Omental fat pad (tissue), 4 donors: ENCODE measurements at places on chromosomes 3 and 15.

GRCh38 chr3:12472000-12472610 is 12.2 kb upstream of the TSEN2 start:
- no peak for DNase-seq

DNA sequence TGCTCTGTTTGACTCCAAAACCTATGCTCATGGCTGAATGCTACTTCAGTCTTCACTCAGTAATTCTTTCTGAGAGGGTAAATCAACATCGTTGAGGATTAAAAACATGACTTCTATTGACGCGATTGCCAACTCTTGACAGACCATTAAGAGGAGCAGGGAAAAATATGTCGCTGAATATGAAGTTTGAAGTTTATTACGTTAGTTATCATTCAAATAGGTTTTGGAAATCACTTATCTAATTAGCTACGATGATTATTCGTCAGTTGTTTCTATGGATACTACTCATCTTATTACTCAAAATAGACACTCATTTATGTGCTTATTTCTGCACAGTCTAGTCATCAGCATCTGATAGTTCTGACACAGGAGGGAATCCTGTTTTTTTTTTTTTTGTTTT is 279.2 kb upstream of the TBL1XR1 start:
- DNase-seq, result no peak

- no peak for DNase-seq
Measured at GRCh38 chr3:9345041-9345440, 17.8 kb upstream of the THUMPD3 start.

DNA sequence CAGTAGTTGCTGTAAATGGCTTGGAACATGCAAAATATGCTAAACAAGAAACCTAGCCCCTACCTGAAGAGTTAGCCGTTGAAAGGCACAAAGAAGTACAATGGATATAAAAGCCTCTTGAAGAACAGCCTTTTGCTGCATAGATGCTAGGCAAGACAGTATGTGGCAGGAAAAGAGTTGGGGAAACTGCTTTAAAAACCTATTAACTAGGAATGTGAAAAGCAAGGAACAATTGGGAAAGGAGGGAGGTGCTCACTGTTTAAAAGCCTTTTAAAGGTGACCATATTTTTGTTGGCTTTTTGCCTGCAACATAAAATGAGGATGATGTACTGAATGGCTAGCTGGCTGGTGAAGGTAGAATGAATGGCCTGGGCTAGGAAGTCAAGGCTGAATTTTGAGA is 24.5 kb upstream of the SOX2 start:
- DNase-seq, result no peak

GRCh38 chr15:50496692-50497091 is 49.8 kb downstream of the USP50 start:
- no peak for DNase-seq

- no peak for DNase-seq
Measured at GRCh38 chr15:43776718-43777266, at the start of gene ELL3. Gene ELL3, minus strand, starts transcription at chr15:43776966. Its CDS starts 65 bp downstream, at chr15:43776901.

GRCh38 chr3:59388555-59389270 is 338.9 kb upstream of the CFAP20DC start:
- DNase-seq, result no peak

GRCh38 chr3:126431103-126431534 is 36.4 kb downstream of the CFAP100 start:
- DNase-seq, result no peak

DNA sequence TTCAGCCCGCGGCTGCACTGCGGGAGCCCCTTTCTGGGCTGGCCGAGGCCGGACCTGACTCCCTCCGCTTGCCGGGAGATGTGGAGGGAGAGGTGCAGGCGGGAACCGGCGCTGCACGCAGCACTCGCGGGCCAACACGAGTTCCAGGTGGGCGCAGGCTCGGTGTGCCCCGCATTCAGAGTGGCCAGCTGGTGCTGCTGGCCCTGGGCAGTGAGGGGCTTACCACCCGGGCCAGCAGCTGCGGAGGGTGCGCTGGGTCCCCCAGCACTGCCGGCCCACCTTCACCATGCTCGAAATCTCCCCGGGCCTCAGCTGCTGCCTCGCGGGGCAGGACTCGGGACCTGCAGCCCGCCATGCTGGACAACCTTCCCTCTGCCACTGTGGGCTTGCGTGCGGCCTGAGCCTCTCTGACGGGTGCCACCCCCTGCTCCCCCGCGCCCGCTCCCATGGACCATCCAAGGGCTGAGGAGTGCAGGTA is 733.5 kb upstream of the CCDC54 start:
- DNase-seq, result no peak

DNA sequence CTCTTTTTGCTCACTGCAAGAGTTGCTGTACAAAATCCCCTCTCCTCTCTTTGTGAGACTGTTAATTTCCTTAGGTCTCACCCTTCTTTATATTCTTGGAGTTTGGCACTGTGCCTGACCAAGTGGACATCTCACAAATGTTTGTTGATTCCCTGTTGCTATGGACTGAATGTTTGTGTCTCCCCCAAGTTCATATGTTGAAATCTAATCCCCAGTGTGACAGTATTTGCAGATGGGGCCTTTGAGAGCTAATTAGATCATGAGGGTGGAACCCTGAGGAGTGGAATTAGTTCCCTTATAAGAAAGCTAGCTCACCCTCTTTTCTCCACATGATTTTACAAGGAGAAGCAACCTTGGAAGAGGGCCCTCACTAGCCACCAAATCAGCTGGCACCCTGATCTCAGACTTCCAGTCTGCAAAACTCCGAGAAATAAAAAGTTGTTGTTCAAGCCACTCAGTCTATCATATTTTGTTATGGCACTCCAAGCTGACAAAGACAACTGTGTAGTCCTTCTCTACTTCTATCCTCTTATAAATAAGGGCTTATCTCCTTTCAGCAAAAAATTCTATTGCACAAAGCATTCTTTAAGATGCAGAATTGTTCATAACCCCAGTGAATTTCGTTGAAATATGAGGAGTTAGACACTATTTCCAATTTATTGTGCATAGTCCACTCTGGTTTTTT is 65.5 kb upstream of the NPHP3 start:
- no peak for DNase-seq

- DNase-seq, result no peak
Measured at GRCh38 chr15:73134196-73134595, 81.9 kb downstream of the NEO1 start.

GRCh38 chr15:76776480-76776879 is 128.7 kb downstream of the SCAPER start:
- no peak for DNase-seq

- no peak for DNase-seq
Measured at GRCh38 chr3:134693804-134694203, 43.0 kb upstream of the KY start.

- DNase-seq, result no peak
Measured at GRCh38 chr15:43210172-43210745, 10.6 kb downstream of the EPB42 start.

GRCh38 chr3:123880998-123881561 is 3.1 kb downstream of the MYLK start:
- DNase-seq, result no peak

DNA sequence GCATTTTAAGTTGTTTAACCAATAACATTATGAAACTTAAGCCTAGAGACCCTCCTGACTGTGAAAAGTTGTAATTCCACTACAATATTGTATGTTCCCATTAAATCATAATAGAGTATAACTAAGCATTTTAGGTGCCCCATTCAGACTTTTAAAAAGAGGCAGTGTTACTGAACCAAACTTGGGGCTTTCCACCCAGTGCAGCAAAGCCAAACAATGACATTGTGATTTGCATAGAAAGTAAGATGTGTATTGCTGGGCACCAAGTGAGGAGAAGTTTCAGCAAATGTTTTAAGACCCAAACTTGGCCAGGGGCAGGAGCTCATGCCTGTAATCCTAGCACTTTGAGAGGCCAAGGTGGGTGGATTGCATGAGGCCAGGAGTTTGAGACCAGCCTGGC is 706.2 kb downstream of the GRM7 start:
- no peak for DNase-seq

DNA sequence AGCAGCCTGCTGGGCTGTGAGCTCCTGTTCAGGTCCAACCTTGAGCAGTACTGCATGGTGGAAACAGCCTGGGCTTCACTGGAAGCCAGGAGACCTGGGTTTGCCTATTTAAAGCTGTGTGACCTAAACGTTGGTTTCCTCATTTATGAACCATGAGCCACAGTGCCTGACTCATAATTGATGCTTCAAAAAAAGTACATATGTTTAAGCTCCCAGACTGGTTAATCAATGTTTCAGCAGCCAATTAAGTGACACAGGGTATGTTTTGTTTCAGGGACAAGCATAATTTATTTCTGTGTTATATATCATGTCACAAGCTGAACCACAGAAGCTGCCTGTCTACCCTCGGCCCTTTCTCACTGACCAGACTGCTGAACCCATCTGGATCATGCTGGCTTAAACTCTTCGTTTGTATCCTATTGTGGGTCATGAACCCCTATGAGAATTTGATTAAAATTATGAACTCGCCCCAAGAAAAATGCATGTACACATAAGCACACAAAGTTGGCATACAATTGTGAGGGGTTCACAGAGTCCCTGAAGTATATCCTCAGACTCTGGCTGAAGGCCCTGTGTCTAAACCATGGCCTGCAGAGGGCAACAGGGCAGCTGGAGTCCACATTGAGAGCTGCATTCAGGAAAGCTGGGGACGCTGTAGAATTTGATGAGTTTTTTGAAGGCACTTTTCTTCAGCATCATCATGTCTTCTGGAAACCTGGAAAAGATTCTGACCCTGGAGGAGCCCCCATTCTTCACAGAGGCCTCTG is 23.7 kb downstream of the HDC start:
- no peak for DNase-seq

- no peak for DNase-seq
Measured at GRCh38 chr3:148938936-148939335, 52.4 kb upstream of the GYG1 start.

- no peak for DNase-seq
Measured at GRCh38 chr3:156240642-156241041, 120.3 kb downstream of the KCNAB1 start.

GRCh38 chr15:100189319-100189718 is 152.5 kb downstream of the ADAMTS17 start:
- no peak for DNase-seq

- no peak for DNase-seq
Measured at GRCh38 chr3:168250415-168250861, 154.7 kb upstream of the GOLIM4 start.

DNA sequence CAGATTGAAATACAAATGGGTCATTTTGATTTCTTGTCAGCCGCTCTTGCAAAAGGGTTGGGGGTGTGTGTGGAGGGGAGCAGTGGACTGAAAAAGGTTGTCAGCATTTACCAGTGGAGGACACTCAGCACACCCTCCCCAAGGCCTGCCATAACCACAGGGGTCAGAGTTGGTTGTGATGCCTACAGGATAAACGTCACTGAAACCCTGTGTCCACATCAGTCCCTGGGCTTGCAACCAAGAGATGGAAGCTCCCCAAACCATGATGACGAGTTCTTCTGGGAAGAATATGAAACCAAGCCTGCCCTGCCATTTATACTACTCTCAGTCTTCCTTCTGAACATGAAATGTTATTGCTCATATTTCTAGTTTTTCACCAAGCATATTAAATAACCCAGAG is 54.0 kb upstream of the UMPS start:
- DNase-seq, result no peak

DNA sequence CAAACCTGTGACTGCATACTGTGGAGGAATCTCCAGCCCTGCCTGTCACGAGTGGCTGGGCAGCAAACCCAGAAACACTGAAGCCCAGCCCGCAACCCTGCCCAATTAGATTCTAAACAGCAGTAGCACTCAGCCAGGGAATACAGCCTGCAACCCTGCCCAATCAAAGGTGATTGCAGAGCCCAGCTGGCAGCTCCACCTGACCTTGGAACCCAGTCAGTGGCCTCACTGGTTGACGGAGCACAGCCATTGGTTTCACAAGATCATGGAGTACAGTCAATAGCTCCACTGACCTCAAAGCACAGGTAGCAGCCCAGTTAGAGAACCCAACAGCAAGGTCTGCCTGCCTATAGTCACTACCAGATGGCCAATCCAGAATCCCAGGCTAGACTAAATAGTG is 35.2 kb upstream of the MYLK start:
- DNase-seq, result no peak

GRCh38 chr15:72037321-72037720 is 80.6 kb downstream of the MYO9A start:
- DNase-seq, result no peak

GRCh38 chr3:64571982-64572381 is 115.8 kb downstream of the ADAMTS9 start:
- DNase-seq, result no peak

DNA sequence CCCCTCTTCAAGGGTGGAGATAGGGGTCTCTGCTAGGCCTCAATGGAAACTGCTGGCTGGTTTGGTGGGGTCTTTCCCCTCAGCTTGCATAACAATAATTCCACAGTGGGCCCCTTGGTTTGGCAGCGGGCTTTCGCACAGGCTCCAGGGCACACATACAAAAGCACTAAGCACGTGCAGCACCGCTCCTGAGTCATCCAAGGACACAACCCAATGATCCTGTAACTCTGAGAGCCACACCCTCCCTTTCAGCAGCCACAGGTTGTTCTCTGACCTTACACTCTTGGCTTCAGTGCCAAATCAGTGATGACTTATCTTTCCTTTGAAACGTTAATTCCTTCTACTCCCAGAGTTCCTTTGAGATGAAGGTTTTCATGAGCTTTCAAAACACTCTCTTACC is 41.7 kb downstream of the DAPK2 start:
- no peak for DNase-seq

GRCh38 chr3:27521872-27522265 is 37.7 kb upstream of the SLC4A7 start:
- no peak for DNase-seq

DNA sequence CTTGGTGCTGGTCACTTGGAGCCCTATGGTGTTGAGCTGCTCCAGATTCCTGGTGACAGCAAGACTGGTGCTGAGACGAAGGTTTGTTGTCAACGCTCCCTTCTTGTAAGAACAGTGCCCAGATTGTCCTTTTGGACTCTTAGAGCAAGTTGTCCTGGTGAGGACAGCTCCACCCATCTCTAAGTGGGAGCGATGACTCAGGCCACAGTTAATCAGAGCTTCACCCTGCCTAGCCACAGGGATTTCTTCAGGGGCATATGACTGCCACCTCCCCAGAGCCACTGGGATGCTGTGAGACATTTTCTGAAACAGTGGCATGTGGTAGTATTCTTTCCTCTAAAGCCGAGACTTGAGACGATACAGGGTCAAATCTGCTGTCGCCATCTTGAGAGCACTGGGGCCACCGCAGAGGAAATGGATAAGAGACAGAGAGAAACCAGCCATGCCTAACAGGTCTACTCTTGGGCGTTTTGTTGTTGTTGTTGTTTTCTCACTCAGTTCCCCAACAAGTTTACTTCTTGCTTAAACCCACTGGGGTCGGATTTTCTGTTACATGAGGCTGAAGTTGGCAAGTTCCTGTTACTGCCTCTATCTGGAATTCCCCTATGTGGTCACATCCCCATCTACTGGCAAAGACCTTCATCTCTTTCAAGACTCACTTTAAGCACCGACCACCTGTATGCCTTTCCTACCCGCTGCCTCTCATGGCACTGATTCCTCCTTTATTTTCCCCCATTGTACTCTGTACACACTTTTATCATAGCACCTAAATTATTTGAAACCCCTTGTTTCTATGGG is 16.0 kb upstream of the PCOLCE2 start:
- DNase-seq, result no peak
